ENCODE measurements at places on chromosomes 6 and 20. TPM values are rescaled to one million over a fixed set of nuclear protein-coding genes. Genes with fewer than 3 reads are reported as not detected.

DEF6 gene
- 0.59 TPM for total RNA-seq

CD83 gene
- 1.6 TPM for total RNA-seq

CTCFL gene
- total RNA-seq = not detected

NR2E1 gene
- not detected for total RNA-seq

WFDC12 gene
- total RNA-seq = not detected

NOTCH4 gene
- 0.65 TPM for total RNA-seq

PLG gene
- total RNA-seq = not detected

TMC2 gene
- not detected for total RNA-seq

PDE10A gene
- 8.5 TPM for total RNA-seq

TRIM38 gene
- 10.2 TPM for total RNA-seq

Measured in smooth muscle cell of the pulmonary artery (primary cell).